Stimulated activated CD8-positive, alpha-beta memory T cell treated with anti-CD3 and anti-CD28 coated beads, Interleukin-4, amount 100 ng/mL, for 1 hour (primary cell): ENCODE measurements at places on chromosomes 13 and 19.
A peak's percentile ranks its signal among the peaks of the same experiment; 100 is the strongest.

DNA sequence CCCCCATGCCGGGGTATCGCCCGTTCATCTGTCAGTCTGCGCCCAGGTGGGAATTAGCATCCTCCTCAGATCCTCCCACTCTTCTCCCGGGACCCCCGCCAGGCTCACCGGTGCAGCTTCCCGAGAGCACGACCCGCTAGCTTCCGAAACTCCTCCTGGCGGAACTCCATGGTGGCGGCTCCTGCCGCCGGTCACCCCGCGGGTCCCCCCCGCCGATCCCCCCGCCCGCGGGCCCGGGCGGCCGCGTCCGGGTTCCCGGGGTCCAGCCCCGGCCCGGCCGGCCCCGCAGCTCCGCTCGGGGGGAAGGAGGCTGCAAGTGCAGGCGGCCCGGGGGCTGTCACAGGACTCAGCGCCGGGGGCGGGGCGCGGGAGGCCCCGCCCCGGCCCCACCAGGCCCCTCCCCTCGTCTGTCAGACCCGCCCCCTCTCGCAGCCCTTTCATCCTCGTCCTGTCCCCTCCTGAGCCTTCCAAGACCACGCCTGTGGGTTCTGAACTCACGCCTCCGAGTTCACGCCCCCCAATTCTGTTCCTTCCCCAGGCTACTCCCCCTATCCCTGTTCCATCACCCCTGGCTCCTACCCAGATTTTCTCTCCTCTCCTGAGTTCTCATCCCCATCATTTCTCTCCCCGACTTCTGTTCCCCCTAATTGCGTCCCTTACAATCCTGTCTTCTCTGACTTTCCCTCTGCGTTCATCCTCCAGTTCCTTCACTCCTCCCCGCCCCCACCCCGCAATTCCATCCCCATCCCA is at the start of gene SLC17A7:
SLC17A7 (minus strand) TSS at position 318 of the 750 bp plus-strand sequence; CDS start at position 170, 148 bp downstream.
- no peak for DNase-seq

- DNase-seq: no peak
Measured at GRCh38 chr13:22468824-22469223, 712.0 kb upstream of the SGCG start.

DNA sequence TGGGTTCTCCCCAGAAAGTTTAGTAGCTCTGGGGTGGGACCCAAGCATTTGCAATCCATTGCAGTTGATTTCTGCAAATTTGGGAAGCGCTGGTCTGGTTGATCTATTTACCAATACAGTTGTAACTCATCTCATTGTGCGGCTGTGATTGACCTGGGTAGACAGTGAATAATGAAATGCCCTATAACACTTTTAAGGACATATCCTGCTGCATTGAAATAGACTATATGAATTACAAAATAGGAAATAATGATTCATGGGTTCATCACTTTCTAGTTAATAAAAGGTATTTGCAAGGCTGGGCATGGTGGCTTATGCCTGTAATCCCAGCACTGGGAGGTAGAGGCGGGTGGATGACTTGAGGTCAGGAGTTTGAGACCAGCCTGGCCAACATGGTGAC is 59.0 kb upstream of the FARP1 start:
- DNase-seq: no peak

DNA sequence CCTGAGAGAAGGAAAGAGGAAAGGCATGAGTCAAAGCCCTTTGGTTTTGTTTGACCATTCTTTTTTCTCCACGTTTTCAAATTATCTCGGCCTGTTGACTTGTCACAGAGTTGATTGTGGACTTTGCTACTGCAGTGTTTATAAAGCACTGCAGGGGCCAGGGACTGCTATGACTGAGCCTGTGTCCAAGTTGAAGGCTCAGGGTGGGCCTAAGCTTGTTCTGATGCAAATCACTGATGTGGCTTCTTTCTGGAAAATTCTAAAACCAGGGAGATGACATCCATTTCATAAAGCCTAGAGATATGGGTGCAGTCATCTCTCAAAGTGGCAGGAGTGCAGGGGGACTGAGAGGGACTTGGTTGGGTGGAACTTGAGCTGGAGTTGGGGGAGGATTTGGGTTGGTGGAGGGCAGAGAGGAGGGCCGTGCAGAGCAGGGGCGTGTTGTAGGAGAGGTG is 1.2 kb upstream of the CXCL17 start:
- no peak for DNase-seq

GRCh38 chr13:74173822-74174221 is 39.6 kb upstream of the KLF12 start:
- DNase-seq: no peak

DNA sequence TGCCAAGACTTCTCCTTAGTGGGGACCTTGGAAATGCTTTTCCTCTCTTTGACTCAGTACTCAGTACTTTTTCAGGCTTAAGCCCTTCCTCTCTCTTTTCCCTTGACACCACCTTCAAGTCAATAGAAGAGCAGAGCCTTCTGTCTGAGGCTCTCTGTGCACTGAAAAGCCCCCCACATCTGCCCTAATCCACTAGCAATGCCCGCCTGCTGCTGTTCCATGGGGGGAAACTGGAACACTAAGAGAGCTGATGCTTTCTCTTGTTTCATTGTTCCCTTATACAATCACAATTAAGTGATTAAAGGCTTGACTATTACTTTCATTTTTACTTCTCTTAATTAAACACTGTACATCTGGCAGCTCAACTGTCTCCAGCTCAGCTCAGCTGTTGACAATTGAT is 254.5 kb downstream of the SLITRK6 start:
- no peak for DNase-seq

DNA sequence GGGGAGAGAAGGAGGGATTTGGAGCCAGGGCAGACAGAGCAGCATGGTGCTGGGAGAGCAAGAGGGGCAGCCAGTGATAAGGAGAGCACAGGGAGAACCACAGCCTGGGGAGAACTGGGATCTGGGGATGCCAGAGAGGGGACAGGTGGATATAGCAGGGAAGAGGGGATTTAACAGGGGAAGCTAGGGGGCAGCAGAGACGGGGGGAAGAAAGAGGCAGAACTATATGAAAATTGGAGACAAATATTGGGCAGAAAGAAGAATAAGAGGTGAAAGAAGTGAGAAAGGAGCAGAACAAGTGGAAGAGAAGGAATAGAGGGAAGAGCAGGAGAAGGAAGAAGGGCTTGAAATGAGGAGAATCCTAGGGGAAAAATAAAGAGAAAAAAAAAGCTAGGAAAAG is 6.5 kb upstream of the ZNF528 start:
- DNase-seq: no peak

DNA sequence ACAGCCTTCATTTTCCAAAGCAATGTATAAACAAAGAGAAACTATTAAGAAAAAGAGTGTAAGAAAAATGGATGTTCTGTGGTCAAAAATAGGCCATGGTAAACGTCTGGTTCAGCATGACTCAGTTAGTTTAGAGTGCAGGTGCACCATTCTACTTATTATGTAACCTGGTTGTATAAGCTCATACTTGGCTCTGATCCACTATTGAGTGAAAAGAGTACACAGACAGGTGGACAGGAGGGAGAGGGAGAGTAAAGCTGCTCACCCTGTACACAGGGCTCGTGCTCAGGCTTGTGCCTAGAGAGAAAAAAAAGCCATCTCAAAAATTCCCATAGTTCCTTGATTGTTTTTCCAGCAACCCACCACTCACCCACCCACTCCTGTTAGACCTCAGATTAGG is 85.8 kb upstream of the ZNF91 start:
- no peak for DNase-seq

DNA sequence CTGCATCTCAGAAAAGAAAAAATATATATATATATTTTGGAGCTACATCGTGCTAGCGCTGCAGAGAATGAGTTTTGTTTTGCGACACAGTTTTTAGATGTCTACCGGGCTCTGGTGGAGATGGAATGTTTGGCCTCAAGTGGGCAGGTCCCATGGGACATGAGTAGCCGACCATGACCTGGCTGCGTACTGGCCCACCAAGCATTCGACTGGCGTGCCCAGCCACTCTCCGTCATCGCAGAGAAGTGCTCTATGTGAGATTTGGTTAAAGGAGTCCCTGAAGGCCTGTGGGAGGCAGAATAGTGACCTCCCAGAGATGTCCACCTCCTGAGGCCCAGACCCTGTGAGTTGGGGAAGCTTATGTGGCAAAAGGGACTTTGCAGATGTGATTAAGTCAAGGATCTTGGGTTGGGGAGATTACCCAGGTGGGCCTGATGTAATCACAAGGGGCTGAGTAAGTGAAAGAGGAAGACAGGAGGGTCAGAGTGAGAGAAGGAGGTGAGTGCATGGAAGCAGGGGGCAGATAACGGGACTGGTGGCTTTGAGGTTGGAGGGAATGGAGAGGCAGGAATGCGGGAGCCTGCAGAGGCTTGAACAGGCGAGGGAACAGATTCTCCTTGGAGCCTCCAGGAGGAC is 821 bp upstream of the LILRB4 start:
- no peak for DNase-seq

- peak; percentile 19 for DNase-seq
Measured at GRCh38 chr19:44570984-44571684, 41.7 kb upstream of the CEACAM20 start.

- DNase-seq: no peak
Measured at GRCh38 chr13:43546816-43547215, 240.0 kb downstream of the ENOX1 start.

- DNase-seq: no peak
Measured at GRCh38 chr13:37735293-37735692, 134.3 kb downstream of the TRPC4 start.

DNA sequence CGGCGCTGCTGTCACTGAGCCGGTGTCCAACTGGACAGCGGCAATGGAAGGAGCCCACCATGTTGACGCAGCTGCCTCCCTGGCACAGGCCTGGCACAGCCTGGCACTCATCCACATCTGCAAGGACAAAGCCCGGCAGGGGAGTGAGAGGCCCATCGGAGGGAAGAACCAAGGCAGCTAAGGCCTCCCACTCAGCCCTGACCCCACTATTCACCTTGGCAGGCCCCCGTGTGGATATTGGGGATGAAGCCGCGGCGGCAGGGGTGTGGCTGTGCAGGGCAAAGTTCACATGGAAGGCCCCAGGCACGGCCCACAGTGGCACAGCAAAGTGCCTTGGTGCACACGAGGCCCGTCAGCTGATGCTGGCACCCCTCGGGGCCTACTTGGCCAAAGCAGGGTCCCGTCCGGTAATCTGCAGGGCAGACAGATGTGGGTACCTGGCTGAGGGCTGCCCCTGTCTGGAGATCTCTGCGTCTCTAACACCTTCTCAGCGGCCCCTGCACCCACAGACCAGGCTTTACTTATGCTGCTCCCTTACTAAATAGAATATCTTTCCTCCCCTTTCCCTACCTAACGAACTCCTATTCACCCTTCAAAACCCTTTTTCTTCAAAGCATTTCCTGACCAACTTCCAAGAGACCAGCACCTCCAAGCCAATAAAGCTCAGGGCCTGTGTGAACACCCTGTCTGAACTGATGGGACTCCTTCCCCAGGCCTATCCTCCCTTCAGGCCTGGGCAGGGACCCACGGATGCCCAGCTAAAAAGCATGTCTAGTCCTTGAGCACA is 7.5 kb downstream of the FBN3 start:
- no peak for DNase-seq

- DNase-seq: no peak
Measured at GRCh38 chr13:91955546-91956355, 557.3 kb downstream of the GPC5 start.

DNA sequence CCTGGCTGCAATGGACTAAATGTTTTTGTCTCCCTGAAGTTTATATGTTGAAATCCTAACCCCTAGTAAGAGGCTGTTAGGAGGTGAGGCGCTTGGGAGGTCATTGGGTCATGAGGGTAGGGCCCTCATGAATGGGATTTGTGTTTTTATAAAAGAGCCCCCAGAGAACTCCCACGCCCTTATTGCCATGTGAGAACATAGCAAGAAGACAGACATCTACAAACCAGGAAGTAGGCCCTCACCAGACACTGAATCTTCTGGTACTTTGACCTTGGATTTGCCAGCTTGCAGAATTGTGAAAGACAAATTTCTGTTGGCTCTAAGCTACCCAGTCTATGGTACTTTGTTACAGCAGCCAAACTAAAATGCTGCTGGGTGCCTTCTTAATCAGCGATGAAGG is 96.1 kb upstream of the SPATA13 start:
- no peak for DNase-seq

GRCh38 chr13:78497702-78498355 is 105.5 kb downstream of the POU4F1 start:
- no peak for DNase-seq

GRCh38 chr19:54795758-54796157 is 7.7 kb upstream of the KIR2DL4 start:
- no peak for DNase-seq

DNA sequence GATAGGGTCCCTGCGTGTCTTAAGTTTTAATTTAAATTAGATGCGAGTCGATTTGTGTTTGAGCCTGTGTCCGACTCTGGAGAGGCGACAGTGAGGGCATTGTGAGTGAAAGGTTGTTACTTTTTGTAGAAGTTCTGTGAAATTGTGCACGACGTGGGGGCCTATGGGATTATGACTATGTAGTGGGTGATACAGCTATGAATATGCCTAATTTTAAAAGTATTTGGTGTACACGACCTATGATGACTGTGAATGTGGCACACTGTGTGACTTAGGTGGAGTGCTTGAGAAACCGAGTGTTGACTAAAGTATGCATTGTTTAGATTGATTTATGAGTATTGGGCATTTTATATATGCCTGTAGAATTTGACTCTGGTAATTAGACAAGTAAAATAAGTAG is 646 bp downstream of the ZNF567 start:
- DNase-seq: no peak

DNA sequence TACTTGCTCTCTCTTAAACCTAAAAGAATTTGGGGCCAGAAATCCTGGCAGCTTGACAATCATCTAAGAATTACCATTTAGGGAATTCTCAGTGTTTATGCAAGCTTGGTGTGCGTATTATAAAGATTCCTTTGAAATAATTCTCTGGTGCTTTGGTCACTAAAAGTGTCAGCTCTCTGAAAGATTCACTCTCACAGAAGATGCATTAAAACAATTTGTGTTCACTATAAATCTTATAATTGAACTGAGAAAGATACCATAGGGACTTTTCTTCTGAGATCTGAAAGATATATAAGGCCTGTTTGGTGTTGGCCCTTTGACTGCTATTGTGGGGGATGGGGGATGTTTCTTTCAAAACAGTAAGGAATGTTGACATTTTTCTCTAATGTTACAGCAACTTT is 27.3 kb downstream of the EPSTI1 start:
- no peak for DNase-seq

DNA sequence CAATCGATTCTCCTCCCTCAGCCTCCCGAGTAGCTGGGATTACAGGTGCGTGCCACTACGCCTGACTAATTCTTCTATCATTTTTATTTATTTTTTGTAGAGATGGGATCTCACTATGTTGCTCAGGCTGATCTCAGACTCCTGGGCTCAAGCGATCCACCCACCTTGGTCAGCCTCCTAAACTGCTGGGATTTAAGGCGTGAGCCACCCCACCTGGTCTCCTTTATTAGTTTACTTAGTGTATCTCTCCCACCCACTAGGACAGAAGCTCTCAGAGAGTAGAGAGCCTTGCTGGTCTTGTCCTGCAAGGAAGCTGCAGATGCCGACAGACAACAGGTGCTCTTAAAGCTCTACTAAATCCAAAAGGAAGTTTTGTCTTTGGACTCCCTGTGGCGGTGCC is 2.5 kb upstream of the LRRC8E start:
- DNase-seq: no peak

DNA sequence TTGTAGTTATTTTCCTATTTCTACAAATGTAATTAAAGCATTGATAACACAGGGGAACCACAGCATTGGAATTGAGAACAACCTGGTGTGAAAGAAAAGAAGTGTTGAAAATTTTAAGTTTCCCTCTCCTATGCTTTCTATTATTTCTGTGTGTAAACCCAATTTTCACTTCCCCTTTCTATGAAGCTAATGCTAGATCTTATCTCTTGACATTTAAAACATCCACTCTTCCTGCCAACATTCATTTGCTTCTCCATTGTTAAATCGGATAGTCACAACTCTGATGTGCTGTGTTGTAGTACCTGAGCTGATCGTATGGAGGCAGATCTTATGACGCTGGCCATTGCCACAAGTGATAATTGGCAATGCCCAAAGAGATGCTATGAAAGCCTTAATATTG is 203.0 kb downstream of the ITGBL1 start:
- DNase-seq: no peak

GRCh38 chr13:78806457-78806856 is 147.5 kb upstream of the OBI1 start:
- no peak for DNase-seq
